Activated CD4-positive, CD25-positive, alpha-beta regulatory T cell (primary cell): ENCODE measurements at places on chromosomes 5 and 9.

- no peak for DNase-seq
Measured at GRCh38 chr5:166346726-166347374, 1944.6 kb upstream of the WWC1 start.

- no peak for DNase-seq
Measured at GRCh38 chr5:72291601-72292000, 28.4 kb downstream of the MRPS27 start.

GRCh38 chr5:76615759-76616158, 7.4 kb downstream of the F2RL2 start:
- no peak for DNase-seq

DNA sequence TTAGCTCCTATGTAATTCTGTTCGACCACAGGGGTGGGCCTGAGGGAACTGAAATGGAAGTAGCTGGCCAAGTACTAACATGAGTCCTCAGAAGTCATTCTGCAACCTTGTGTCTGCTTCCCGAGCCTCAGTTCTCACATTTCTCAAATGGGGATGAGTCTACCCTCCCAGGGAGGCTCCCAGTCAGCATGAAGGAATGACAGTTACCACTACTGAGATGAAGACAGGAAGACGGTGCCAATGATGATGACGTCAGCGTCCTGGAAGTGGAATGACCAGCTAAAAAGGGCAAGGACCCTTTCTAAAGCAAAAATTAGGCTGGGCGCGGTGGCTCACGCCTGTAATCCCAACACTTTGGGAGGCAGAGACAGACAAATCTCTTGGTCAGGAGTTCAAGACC, 6.8 kb downstream of the PIP5KL1 start:
- DNase-seq = no peak

DNA sequence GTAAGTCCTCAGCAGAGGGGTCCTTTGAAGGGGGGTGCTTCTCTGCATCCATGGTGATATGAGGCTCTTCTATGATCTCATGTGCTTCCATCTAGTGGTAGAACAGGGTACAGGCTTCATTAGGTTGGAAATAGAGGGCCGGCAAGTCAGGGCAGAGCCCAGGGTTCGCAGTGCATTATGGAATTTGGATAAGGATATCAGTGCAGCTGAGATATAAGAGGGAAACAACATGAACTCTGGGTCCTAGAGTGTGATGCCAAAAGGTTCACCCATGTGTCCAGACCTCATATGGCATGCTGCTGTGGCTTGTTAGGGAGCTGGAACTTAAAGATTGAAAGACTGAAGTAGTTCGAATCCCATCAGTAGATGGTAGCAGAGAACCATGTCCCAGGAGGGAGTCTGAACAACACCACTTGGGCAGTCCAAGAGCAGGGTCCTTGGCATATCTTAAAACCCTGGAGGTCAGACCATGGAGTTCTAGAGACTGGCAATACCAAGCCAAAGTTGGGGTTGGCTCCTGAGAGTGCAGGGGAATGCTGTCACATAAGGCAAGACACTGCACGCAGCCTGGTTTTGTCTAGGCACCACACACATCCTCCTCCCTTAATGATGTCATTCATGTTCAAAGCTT, 2.3 kb downstream of the FAM221B start:
- DNase-seq = no peak

GRCh38 chr5:134530301-134531077, 5.0 kb downstream of the JADE2 start:
- DNase-seq = no peak

- no peak for DNase-seq
Measured at GRCh38 chr9:107215381-107215780, 67.7 kb upstream of the RAD23B start.

DNA sequence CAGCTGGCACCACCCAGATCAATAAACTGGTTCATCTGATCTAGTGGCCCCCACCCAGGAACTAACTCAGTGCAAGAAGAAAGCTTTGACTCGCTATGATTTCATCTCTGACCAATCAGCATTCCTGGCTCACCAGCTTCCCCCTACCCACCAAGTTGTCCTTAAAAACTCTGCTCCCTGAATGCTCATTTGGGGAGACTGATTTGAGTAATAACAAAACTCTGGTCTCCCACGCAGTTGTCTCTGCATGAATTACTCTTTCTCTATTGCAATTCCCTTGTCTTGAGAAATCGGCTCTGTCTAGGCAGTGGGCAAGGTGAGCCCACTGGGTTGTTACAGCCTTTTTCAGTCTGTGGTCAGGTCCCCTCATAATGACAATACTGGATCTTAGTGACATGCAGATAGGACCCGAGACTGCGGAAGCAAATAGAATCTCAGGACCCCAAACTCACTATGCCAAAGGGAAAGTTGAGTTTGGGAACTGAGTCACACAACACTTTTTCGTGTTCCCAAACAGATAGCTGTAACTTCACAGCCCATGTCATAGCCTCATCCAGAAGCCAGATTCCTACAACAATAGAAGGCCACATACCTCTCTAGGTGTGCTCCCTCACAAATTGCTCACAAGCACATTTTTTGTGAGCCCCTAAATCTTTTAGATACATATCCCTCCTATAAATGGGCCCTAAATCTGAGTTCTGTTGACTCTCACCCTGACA, 175.2 kb upstream of the RAI14 start:
- DNase-seq = no peak

GRCh38 chr9:6689893-6690674, 44.6 kb upstream of the GLDC start:
- DNase-seq = no peak
